ENCODE measurements at places on chromosomes 12 and 14. TPM values are rescaled to one million over a fixed set of nuclear protein-coding genes. Genes with fewer than 3 reads are reported as not detected.

DNA sequence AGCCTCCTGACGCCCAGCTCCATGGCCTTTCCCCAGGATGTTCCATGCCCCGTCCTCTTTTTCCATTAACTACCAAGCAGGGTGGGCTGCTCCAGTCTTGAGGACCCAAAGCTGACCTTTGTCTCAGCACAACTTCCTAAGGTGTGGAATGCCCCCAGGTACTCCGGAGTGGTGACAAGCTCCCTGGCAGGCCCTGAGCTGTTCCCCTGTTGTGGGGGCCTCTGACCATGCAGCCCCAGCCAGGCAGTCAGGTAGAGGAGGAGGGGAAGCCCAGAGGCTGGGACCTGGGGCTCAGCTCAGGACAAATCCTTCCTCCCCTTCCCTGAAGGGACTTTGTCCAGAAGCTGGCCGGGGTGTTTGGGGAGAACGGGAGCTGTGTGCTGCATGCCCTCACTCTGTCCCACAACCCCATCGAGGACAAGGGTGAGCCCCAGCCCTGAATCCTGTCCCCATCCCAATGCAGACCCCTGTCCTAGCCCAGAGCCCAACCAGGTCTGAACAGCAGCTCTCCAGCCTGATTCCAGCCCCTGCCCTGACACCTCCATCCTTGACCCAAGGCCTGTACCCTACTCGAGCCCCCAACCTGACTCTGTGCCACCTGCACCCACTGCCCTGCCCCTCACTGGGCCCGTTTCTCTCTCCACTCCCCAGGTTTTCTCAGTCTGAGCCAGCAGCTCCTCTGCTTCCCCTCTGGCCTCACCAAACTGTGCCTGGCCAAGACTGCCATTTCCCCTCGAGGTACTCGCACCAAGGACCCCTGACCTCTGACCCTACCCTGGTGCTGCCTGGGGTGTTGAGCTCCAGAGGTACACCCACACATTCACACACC lies 4.4 kb downstream of the CARMIL3 start:
- peaks cover 16% of the 10 kb centered on the region for H3K4me1 ChIP-seq
- H3K36me3 ChIP-seq = no peaks in the 10 kb centered on the region
- no peak overlapping the region for H3K27ac ChIP-seq
- no peak overlapping the region for H3K4me3 ChIP-seq

GRCh38 chr12:32126720-32127119 lies 20.1 kb downstream of the BICD1 start:
- H3K36me3 ChIP-seq = no peaks in the 10 kb centered on the region
- H3K4me3 ChIP-seq = no peak overlapping the region
- H3K27me3 ChIP-seq = no peaks in the 10 kb centered on the region
- H3K4me1 ChIP-seq = no peaks in the 10 kb centered on the region
- H3K27ac ChIP-seq = no peak overlapping the region
- DNase-seq = no peak

DNA sequence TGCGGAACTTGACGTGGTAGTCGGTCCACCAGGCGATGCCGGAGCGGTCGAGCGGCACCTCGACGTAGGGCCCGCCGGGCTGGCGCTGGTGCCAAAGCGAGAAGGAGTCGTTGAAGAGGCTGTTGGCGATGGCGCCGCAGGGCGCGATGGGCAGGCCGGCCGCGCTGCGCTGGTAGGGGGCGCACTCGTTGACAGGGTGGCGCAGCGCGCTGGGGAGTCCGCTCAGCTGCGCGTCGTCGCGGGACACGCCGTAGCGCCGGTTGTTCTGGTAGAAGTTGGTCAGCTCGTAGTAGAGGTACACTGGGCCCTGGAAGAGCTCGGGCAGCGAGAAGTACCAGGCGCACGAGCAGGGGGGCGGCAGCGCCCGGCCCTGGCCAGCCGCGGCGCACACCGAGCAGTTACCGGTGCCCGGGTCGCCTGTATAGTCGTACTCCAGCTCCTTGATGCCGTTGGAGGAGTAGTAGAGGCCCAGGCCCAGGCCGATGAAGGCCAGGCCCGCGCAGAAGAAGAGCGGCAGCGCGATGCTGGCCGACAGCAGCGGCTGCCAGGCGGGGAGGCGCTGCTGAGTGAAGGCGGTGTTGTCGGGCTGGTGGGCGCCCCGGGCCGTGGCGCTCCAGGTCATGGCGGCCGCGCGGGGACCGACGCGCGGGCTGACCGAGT lies 482 bp downstream of the TMEM30B start:
- H3K4me1 ChIP-seq = peaks cover 24% of the 10 kb centered on the region
- DNase-seq = peak; percentile 81
- peaks cover 4% of the 10 kb centered on the region for H3K27me3 ChIP-seq
- H3K36me3 ChIP-seq = no peaks in the 10 kb centered on the region
- peak overlapping the region; percentile 84 for H3K4me3 ChIP-seq

GRCh38 chr14:68534276-68534675 lies 258.6 kb downstream of the ZFP36L1 start:
- no peak overlapping the region for H3K27ac ChIP-seq
- no peak overlapping the region for H3K4me3 ChIP-seq
- H3K36me3 ChIP-seq = peaks cover 6% of the 10 kb centered on the region

The SLC25A29 gene
- total RNA-seq = 5.5 TPM

The FGD4 gene
- total RNA-seq = 0.45 TPM

The IFNG-AS1 gene
- not detected for total RNA-seq

The IGF1 gene
- 2.3 TPM for total RNA-seq

The CCDC196 gene
- total RNA-seq = not detected

Data from activated naive CD8-positive, alpha-beta T cell treated with anti-CD3 and anti-CD28 coated beads for 36 hours (primary cell).